ENCODE measurements at places on chromosomes 7 and 10. TPM values are rescaled to one million over a fixed set of nuclear protein-coding genes. Genes with fewer than 3 reads are reported as not detected.
A peak's percentile ranks its signal among the peaks of the same experiment; 100 is the strongest.

The BLNK gene
- total RNA-seq, result 0.08 TPM

- DNase-seq, result no peak
Measured at GRCh38 chr7:129495987-129496386, 6.3 kb upstream of the SMKR1 start.

The EMX2 gene
- not detected for total RNA-seq

DNA sequence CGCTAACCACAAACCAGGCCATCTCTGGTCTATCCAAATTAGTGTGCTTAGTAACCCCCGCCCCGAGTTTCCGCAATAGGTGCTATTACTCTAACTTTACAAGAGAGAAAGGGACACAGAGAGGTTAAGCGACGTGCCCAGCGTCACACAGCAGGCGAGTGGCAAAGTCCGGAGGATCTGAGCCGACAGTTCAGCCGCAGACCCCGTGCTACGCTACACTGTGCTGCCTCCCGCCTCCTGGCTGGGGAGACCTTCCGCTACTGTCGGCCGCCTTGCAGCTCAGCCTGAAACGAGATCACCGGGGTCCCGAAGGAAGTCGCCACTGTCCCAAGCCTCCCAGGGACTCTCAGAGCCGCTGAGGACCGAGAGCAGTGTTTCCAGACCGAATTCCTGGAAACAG lies 799 bp downstream of the INTS1 start:
- DNase-seq, result no peak

The CTTNBP2 gene
- total RNA-seq, result 1.0 TPM

The VWA2 gene
- total RNA-seq, result 30.2 TPM

The NAT16 gene
- 0.13 TPM for total RNA-seq

The WIPF3 gene
- total RNA-seq, result 0.10 TPM

- DNase-seq, result peak; percentile 40
Measured at GRCh38 chr7:116162992-116163391, 47.3 kb upstream of the TES start.
